ENCODE measurements at places on chromosomes 7 and 10.

- DNase-seq, result no peak
Observed at GRCh38 chr10:71531485-71532446, 135.0 kb downstream of the CDH23 start.

- no peak for DNase-seq
Observed at GRCh38 chr7:71112436-71112835, 19.5 kb upstream of the GALNT17 start.

GRCh38 chr10:79982861-79983260 is 34.0 kb upstream of the SFTPD start:
- DNase-seq, result no peak

- no peak for DNase-seq
Observed at GRCh38 chr7:134712196-134712595, 65.5 kb downstream of the BPGM start.

- no peak for DNase-seq
Observed at GRCh38 chr7:12207046-12207445, 4.0 kb upstream of the TMEM106B start.

DNA sequence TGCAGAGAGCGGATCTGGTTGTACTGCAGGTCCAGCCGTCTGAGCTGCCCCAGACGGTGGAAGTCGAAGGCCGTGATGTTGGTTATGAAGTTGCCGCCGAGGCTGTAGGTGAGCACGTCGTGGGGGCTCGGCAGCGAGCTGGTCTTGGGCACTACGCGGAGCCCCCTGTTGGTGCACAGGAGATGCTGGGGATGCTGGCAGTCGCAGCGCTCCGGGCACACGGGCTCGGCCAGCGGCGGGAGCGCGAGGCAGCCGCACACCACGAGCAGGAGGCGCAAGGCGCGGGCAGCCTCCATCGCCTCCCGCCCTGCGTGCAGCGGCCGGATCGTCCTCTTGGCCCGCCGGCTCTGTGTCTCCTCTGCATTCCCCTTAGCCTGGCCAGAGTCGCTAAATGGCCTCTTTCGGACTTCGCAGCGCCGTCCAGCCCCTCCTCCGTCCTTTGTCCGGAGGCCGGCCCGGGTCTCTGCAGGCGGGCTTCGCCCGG is 337 bp downstream of the TRIL start:
- no peak for DNase-seq

DNA sequence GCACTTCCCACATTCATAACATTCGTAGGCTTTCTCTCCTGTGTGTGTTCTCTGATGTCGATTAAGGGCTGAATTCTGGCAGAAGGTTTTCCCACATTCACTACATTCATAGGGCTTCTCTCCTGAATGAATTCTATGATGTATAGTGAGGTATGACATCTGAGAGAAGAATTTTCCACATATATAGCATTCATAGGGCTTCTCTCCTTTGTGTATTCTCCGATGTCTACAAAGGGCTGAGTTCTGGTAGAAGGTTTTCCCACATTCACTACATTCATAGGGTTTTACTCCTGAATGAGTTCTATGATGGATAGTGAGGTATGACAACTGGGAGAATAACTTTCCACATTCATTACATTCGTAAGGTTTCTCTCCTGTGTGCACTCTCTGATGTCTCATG is 15.6 kb downstream of the ZNF12 start:
- DNase-seq, result no peak

DNA sequence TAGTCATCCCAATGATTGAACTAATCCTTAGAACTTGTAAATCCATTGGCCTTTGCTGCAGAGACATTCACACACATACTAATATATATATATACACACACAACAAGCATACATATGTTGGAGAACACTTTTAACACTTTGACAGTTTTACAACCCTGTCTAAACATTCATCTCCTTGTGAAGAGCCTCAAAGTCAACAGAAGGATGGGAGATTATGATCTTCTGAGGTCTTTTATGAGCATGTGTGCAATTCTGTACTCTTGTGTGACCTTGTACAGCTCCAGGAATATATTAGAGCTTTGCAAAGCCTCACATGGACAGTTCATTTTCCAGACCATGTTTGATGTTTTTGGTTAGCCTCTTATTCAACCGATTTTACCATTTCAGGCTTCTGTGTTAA is 589.0 kb downstream of the NXPH1 start:
- no peak for DNase-seq

DNA sequence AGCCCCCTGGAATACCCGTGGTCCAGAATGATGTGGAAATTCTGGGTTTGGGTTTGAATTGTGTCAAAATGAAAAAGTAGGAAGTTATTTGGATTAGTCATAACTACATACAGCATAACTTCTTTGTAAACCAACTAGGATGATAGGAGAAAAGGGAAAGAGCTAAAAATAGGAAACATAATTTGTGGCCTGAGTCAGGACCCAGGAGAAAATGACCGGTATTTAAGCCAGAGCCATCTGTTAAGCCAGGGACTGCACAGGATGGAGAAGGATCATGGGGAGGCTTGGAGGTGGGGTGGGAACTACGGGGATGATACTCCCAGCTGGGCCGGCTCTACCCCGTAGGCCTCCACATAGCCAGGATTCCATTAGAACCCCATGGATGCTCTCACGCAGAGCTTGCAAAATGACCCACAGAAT is 98.6 kb downstream of the MYOF start:
- DNase-seq, result no peak

- no peak for DNase-seq
Observed at GRCh38 chr10:86164960-86165630, 201.5 kb downstream of the GRID1 start.

- no peak for DNase-seq
Observed at GRCh38 chr10:99329554-99330346, 594 bp downstream of the CNNM1 start.
